ENCODE measurements at places on chromosomes 7 and 10.

- DNase-seq, result no peak
These were observed 6.7 kb downstream of the NRP1 start for GRCh38 chr10:33327751-33328150.

DNA sequence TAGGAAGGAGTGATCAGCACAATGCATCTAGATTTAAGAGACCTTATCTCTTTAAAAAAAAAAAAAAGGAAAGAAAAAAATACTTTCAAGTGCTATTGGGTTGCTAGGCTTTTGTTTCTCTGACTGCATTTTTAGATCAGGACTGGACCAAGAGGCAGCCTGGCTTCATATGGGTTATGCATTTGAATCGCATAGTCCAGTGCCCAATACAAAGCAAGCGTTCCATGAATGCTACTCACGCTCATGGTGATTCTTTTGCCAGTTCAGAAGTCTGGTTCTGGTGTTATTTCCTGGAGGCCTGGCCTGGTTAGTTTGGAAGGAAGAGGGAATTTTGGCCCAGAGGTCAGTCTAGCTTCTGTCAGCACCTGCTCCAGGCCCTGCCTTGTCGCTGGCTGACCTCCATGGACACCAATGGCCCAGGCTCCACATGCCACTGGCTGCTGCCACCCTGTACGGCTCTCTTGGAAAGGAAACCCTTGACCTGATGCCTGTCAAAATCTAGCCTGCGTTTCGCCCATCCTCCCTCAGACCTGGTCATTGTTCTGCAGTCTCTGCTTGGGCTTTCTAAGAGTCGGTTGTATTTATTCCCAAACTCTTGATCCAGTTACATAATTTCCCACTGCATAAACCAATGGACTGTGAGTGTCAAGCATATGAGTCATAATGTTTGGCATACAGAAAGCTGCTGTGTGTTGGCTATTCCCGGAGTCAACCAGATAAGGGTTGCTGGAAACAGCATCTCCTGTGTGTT is 74.3 kb upstream of the MKX start:
- DNase-seq, result no peak

GRCh38 chr7:27586825-27587224 is 75.9 kb downstream of the HIBADH start:
- DNase-seq, result no peak

- no peak for DNase-seq
These were observed 11.5 kb upstream of the FIGNL1 start for GRCh38 chr7:50461695-50462094.

- DNase-seq, result peak; percentile 93
These were observed 32.7 kb downstream of the TSPAN15 start for GRCh38 chr10:69483963-69484362.

- DNase-seq, result no peak
These were observed 552.2 kb upstream of the ANKRD30A start for GRCh38 chr10:36573246-36573645.

DNA sequence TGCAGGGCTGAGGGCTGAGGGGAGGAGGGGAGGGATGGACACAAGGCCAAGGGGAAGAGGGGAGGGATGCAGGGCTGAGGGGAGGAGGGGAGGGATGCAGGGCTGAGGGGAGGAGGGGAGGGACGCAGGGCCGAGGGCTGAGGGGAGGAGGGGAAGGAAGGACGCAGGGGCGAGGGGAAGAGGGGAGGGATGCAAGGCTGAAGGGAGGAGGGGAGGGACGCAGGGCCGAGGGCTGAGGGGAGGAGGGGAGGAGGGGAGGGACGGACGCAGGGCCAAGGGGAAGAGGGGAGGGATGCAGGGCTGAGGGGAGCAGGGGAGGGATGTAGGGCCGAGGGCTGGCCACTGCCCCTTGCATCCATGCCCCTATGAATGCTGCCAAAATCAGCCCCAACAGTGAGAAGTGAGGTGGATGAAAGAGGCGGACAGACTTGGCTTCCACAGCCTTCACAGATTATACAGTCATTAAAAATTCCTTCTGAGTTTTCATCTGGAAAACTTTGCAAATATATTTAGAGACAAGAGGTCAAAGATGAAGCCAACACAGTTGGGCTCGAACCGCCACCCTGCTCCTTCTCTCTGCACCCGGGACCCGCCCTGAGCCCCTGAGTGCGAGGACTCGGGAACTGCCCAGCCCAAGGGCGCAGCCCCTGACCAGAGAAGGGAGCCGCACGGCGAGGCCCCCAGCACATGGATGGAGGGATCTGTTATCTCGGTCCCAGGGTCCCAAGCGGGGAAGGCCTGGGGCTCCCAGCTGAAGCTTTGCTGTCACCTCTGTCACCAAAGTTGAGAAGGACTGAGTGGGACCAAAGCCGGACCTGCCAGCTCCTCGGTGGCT is 65.8 kb downstream of the DIP2C start:
- DNase-seq, result no peak

Data from MV-4-11 (cell line).